ENCODE measurements at places on chromosomes 5 and 9.

GRCh38 chr5:87389296-87390034 lies 23.3 kb downstream of the CCNH start:
- DNase-seq = no peak

GRCh38 chr5:148791334-148791667 lies 35.1 kb upstream of the ADRB2 start:
- DNase-seq = no peak

- no peak for DNase-seq
Observed at GRCh38 chr9:128718047-128718446, 5.9 kb downstream of the ZDHHC12 start.

DNA sequence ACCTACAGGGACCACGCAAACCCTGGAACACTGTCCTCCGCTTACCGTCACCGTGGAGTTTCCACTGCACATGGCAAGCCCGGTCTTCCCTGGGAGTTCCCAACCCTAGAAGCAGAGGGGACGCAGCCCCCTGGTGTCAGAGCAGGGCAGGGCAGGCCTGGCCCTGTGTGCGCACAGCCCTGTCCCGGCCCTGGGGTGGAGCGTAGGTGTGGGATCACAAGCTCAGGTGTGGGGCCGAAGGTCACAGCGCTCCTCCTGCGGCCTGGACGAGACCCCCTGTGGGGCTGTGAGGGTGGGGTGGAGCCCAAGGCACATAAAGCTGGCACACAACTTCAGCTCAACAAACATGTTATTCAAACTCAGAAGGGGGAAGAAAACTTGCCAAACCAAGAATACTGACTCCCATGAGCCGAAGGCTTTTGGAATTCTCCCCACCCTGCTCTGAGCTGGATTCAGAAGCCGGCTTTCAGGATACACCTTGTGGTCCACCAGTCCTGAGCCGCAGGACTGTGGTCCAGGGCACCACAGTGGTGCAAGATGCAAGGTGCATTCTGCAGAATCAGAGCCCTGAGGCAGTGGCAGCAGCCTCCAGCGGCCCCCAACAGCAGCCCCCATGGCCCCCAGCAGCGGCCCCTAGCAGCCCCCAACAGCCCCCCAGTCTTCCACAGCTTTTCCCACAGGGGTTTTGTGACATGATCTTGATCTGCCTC lies 11.8 kb upstream of the EXOC3 start:
- peak; percentile 88 for DNase-seq

DNA sequence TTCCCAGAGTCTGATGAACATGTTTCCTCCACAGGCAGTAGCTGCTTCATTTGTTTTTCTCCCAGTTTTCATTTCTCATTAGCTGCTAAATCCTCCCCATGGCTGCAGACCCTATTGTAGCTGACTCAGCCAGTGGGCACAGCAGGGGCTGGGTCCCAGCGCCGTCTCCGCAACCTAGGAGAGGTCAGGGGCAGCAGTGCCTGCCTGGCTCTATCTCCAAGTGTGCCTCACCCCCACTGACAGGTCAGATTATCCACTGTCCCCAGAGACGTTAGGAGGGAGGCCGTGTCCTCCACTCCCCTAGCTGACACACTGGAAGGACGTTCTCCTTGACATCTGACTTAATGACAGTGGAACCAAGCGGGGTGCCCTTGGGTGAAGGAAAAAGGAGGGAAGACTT lies 31.1 kb downstream of the KCNIP1 start:
- no peak for DNase-seq

DNA sequence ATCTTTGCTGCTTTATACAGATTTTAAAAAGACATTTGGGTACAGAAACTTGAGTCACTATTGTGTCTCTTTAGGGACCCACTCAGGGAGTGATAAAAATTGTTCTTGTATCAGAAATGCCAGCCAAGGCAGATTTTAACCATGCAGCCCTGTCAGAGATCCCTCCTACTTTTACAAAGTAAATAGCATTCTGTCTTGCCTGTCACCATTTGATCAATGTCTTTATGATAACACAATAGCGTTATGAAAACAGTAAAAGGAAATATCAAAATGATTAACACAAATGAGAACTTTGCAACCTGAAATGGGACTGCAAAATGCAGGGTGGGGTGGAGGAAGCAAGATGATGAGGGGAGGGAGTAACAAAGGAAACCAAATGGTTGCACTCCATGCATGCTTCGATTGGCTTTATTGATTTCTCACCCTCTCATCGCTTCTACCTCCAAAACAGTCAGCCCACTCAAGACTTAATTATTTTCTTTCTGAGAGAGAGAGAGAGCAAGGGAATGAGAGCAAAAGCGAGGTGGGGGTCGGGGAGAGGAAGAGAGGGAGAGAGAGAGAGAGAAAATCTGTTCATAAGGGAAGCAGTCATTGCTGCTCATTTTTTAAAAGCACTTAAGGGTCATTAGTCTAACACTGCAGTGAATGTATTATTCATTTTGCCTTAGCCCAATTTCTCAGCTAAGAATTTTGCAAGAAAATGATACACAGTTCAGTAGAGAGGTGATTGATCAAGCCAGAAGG lies 576.5 kb downstream of the CSNK1G3 start:
- no peak for DNase-seq

DNA sequence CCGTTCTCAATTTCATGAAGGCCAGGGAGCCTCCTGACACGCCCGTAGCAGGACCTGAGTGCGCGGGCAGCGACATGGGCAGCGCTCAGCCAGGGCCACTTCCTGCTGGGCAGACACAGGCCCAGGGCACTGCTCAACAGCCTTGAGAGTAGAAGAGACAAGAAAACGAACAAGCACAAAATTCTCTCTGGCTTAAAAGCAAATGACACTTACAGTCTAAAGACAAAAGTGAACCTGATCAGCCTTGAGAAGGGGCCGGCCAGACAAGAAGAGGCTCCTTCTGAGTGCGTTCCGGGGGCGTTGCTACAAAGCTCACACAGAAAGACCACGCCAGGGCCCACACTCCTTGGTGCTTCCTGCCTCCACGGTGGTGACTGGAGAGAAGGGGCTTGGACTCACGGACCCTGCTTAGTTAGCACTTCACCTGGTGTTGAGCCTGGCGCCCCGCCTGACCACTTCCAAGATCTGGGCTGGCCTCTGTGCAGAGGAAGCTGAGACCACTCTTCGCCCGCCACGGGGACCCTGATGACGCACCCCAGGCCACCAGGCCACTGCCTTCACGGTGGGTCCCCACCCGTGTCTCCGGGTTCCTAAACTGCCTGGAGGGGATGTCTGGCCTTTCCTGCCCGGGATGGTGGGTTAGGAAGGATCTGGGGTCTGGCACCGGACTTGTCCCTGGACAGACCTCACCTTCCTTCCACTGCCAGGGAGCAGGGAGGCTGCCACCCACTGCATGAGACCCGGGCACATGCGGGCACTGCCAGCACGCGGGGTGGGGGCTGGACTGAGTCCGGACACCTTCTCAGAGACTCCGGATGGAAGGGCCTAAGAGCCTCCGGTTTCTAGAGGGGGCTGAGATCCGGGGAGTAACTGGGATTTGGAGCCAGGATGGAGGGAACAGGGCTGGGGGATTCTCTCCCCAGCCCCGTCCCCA lies 1.3 kb downstream of the SLC12A7 start:
- no peak for DNase-seq

DNA sequence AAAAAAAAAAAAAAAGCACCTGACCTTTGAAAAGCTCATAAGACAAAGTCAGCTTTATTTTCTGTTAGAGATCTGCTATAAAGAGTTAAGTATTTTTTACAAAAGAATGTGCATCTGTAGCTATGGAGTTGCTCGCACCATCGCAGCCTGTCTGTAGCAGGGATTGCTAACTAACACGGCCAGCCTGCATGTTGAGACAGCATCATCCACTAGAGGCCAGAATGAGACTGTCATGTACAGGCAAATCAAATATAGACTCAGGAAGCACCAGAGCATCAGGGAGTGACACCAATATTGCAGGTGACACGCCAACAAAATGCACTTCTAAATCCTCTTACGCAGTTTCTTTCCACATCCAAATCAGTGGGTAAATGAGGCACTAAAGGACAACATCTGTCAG lies 136.3 kb upstream of the RASEF start:
- peak; percentile 42 for DNase-seq

DNA sequence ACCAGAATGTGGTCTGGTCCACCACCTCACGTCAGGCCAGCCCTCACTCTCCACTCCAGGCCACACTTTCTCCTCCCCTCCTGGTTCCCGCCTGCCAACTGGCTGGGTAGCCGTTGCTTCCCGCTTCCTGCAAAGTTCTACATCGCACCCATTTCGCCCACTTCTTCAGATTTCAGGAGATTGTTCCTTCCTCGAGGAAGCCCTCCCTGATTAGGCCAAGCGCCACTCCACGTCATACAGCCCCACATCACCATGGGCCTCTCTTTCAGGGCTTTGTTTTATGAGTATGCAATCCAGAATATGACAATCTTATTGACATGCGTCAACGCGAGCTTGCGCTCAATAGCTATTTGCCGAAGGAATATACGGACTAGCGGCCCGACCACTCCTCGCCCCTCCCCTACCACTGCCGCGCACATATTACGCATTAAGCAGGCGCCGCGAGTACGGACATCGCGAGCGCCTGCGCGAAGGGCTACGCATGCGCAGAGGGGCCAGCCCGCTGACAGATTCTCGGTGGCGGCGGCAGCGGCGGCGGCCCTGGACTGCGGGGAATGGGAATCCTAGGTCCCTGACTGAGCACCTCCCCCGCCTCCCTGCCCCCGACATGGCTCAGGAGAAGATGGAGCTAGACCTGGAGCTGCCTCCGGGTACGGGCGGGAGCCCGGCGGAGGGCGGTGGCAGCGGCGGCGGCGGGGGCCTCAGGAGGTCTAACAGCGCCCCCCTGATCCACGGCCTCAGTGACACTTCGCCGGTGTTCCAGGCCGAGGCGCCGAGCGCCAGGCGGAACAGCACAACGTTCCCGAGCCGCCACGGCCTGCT lies 74.7 kb downstream of the PIP5K1B start:
- peak; percentile 96 for DNase-seq

DNA sequence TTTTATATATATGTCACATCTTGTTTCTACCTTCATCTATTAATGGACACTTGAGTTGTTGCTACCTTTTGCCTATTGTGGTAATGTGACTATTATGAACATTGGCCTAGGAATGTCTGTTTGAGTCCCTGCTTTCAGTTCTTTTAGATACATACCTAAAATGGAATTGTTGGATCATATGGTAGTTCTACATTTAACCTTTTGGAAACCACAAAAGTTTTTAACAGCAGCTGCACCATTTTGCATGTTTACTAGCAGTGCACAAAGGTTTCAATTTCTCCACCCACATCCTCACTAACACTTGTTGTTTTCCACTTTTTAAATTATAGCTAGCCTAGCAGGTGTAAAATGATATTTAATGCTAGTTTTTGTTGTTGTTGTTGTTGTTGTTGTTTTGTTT lies 88.4 kb downstream of the GALNT10 start:
- DNase-seq = no peak

DNA sequence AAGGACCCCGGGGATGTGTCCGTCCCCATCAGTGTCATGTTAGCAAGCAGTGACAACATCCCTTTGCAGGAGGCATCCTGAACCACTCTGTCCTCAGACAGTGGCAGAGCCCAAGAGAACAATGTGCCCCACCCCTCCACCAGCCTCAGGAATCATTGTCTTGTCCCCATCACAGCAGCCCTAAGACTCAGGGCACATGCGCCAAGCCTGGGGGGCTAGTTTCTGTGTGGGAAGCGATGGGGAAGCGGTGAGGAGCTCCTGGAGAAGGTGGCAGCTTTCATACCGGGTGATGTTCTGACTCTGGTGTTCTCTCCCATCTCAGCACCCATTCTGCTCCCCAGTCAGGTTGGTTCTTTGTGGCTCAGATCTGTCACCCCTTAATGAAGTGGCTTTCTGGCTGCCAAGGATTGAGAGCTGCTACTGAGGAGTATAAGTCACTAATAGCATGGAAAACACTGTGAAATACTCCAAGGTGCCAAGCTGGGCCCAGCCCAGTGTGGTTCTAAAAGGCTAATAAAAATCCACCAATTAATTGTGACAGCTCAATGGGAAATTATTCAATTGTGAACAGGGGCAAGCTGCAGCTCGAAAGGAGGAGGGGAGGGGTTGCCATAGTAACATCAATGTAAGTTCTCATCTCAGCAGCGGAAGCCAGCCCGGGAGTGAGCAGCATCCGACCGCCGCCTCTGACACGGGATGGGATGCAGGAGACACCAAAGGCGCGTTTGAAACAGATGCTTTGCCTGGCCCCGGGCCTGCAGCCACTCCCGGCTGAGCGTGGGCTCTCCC lies 4.7 kb downstream of the QRFP start:
- no peak for DNase-seq

DNA sequence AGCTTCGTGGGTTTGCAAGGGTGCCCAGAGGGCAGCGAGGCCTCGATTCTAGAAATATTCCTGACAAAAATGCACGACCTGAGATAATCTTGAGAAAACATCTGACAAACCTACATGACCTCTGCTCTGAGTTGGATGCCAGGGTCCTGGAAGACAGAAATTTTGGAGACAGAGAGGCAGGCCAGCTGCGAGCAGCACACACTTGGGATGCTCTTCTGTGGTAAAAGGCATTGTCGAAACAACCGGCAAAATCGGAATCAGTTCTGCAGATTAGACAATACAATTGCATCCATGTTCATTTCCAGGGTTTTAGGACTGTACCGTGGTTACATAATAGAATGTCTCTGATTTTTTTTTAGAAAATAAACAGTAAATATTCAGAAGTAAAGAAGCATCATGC lies 74.2 kb downstream of the GADD45G start:
- no peak for DNase-seq

GRCh38 chr5:10725636-10726035 lies 35.4 kb downstream of the DAP start:
- DNase-seq = no peak

DNA sequence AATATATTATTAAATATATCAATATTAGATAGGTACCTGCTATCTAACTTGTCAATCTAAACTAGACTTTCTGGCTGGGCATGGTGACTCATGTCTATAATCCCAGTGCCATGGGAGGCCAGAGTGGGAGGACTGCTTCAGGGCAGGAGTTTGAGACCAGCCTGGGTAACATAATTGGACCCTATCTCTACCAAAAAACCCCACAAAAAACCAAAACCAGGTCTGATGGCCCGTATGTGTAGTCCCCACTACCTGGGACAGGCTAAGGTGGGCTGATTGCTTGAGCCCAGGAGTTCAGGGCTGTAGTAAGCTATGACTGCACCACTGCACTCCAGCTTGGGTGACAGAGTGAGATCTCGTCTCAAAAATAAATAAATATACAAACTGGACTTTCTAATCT lies 55.0 kb downstream of the PJA2 start:
- no peak for DNase-seq

DNA sequence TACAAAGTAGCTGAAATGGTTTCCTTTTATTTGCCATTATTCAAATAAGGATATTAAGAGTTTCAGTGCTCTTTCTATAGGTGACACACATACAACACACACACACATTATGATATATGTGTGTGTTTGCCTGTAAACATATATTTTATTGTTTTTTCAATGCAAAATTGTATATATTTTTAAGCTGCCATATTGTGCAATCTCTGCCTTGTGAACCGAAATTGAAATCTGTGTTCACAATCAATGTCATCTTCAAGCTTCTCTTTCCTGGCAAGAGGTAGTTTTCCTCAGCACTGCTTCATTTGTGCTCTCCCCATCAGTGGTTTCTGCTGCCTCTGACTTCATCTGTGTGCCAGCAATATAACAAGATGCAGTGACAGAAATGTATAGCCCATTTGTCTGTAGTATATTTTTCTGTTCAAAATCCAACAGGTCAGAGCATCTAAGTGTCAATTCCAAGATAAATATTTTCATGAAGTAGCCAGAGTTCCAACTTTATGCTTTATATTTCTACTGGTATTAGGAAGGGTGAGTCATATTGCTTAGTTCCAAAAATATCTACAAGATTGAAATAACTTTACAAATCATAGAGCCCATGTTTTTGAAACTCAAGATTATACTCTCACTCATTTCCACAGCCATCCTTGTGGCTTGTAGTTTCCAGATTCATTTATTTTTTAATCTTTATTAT lies 1704.8 kb upstream of the CDH9 start:
- no peak for DNase-seq
